Skeletal muscle cell (primary cell): ENCODE measurements at places on chromosomes 5 and 9.

DNA sequence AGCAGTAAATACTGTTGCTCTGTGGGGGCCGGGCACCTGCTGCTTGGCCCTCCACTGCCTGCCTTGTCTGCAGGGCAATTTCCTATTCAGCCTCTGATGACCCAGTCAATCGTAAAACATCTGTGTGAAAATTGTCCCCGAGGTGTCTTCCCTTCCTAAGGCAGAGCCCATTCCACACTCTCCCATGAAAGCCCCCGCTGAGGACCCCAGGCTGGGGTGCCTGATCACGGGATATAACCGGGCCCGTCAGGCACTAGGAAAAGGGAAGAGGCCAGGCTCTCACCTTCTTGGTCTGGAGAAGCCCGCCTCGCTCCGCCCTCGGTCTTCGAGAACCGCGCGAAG is 27.2 kb upstream of the SCGB3A1 start:
- DNase-seq, result no peak

DNA sequence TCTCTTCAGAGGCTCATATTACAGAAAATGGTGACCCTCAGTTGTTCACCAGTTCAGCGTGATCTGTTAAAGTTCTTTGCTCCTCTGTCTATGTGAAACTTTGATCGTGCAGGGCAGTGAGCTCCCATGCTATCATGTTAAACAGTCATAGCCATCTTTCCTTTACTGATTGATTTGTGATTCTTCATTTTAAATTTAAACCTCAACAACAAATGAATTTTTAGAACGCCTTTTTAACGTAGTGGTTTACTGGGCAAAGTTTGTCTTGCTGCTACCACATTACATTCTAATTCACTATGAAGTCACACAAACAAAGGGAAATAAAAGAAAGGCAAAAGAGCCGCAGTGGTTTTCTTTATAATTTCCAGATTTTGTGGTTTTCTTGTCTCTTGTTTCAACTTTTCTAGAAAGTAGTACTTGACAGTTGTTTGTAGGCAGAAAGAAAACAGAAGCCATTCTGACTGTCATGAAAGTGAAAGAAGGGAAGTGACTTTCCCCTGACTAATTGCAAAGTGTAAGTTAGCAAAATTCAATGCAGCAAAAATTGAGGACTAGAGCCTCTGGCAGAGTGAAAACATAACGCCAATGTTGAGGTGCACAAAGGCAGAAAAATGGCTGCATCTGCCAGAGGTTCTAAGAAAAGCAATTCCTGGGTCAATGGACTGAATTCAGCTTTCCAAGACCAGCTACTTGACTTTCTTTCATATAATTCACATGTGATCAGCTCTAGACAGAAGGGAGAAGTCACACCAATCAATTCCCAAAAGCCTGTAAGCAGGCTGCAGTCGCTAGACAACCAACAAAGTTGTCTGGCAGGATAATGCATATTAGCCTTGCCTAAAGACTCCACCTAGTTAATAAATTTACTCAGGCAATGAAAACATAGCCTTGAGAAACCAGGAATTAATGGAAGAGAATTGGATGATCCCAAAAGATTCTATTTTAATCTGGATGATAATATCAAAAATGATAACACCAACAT is 7.1 kb upstream of the IFNA6 start:
- no peak for DNase-seq

DNA sequence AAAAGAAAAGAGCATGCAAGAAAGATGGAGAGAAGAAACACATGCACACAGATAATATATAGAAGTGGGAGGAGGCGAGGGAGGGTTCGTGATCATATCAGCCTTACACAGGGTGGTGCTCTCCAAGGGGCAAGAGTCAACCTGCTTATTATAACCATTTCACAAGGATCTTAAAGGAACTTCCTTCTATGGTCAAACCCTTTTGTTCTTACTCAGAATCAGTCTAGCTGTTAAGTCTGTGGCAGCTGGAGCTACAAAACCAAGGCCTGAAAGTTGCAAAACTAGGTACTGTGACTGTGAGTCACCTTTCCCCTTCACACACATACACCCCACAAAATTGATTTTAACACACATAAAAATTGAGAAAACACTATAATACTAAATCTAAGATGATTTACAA is 18.5 kb upstream of the ERMP1 start:
- peak; percentile 64 for DNase-seq

DNA sequence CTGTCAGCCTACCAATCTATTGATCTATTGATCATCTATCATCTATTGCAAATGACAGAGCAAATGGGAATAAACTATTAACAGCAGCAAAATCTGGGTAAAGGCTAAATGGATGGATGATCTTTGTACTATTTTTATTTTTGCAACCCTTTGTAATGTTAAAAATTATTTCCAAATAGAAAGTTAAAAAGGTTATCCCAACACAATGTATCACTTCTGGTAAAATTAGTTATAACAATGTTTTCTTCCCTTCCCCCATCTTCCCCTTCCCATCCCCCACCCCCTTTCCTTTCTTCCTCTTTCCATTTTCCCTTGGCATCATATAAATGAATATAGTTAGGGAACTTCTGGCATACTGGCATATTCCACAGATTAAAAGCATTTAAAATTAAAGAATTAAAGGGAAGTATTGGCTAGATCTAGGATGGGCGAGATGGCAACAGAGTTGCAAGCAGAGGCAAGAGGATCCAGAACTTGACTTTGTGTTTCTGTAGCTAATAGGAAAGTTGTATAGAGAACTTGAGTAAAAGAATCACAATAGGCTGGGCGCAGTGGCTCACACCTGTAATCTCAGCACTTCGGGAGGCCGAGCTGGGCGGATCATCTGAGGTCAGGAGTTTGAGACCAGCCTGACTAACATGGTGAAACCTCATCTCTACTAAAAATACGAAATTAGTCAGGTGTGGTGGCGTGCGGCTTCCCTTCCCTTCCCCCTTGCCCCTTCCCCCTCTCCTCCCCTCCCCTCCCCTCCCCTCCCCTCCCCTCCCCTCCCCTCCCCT is 66.6 kb upstream of the TAF11L2 start:
- DNase-seq, result no peak

- no peak for DNase-seq
These were observed 20.8 kb upstream of the KIF2A start for GRCh38 chr5:62284946-62285891.

- DNase-seq, result no peak
These were observed 571.7 kb downstream of the KCTD16 start for GRCh38 chr5:144742361-144742760.
